ENCODE measurements at places on chromosomes 6 and 20.
A peak's percentile ranks its signal among the peaks of the same experiment; 100 is the strongest.

- peak; percentile 6 for DNase-seq
Measured at GRCh38 chr6:40917603-40918002, 121.4 kb downstream of the UNC5CL start.

- no peak for DNase-seq
Measured at GRCh38 chr6:28203201-28203600, 21.9 kb upstream of the ZSCAN9 start.

GRCh38 chr20:45826381-45827019 lies 612 bp downstream of the TNNC2 start:
- no peak for DNase-seq

- no peak for DNase-seq
Measured at GRCh38 chr20:53828682-53829254, 235.1 kb upstream of the ZNF217 start.

GRCh38 chr6:15001326-15001910 lies 244.5 kb upstream of the JARID2 start:
- no peak for DNase-seq

- no peak for DNase-seq
Measured at GRCh38 chr6:42556462-42556861, 7.4 kb upstream of the UBR2 start.

DNA sequence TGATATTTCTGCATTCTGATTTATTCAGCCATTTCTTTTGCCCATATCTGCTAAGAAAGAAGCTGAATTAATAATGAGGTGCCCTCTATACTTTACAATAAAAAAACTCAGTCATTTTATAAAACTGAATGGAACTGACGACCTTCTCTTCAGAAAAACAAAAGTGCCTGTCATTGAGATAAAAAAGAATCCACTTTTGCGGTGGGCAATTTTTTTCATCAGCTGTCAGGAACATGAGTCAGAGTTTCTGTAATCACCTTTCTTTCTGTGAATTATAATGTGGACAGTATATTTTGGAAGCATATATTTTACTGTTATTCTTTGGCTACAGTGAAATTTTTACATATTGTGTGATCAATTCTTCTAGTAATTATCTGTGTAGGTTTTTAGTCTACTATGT lies 33.4 kb downstream of the IL20RA start:
- no peak for DNase-seq

DNA sequence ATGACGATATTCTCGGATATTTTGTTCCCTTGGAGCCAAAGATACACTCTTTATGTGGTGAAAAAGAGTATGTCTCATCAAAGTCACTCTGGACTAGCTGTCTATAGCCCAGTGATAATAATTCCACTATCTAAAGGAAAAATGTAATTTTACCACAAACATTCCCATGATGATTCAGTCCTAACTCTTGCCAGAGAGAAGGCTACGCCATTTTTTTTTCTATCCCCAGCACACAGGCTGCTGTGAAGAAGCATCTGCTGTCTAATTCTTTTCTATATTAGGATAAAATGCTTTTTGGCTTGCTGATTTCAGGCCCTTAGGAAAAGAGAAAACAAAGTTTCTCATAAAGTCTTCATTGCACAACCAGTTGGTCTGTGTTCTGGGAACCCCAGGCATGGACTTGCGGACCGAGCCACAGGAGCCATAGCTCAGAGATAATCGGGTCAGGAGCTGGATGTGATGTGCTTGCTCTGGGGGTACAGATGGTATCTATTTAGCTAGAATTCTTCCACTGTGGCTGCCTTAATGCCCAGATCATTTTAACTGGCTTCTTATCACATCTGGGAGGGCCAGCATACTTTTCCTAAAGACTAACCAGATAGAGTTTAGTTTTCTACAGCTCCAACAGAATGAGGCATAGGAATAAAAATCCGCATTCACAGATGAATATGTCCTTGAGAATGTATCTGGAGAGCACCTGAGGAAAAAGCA lies 683.7 kb upstream of the ID4 start:
- no peak for DNase-seq

GRCh38 chr20:38859070-38859690 lies 53.7 kb downstream of the PPP1R16B start:
- no peak for DNase-seq

DNA sequence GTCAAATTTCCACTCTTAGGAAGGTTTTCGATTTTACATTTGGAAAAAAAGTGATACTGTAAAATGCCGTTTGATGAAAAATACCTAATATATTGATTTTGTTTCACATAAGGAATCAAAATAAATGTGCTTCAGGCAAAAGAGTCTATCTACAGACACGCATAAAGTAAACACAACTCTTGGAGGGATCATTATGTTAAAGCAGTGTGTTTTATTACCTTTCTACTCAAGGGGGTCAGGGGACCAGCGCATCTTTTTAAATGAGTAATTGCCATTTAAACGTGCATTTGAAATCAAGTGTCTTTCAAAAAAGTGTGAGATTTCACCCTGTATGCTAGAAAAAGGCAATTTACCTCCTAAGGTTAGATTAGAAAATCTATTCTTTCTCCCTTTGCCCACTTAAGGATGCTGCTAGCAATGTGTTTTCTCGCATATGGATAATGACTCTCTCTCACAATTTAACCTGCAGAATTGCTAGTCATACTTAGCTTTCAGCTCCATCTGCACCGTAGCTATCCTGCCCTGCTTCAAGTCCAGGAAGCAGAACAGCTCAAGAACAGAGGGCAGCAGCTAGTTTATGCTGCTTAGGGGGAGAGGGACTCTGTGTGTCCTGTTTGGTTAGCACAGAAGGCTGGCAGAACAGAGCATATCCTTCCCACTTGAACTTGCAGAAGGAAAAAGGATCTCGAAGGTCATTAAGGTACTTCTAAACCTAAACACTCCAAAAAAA lies 35.0 kb downstream of the NKAIN2 start:
- no peak for DNase-seq
